Uterus (tissue), 4 donors: ENCODE measurements at places on chromosomes 1 and 21.

GRCh38 chr1:232186931-232187330, 443.0 kb downstream of the SIPA1L2 start:
- no peaks in the 10 kb centered on the region for H3K27me3 ChIP-seq
- H3K4me3 ChIP-seq, result no peak overlapping the region
- DNase-seq, result no peak
- no peak overlapping the region for H3K27ac ChIP-seq
- no peaks in the 10 kb centered on the region for H3K36me3 ChIP-seq
- no peaks in the 10 kb centered on the region for H3K4me1 ChIP-seq

- no peak for DNase-seq
- H3K36me3 ChIP-seq, result no peaks in the 10 kb centered on the region
- no peaks in the 10 kb centered on the region for H3K4me1 ChIP-seq
- H3K27me3 ChIP-seq, result no peaks in the 10 kb centered on the region
- no peak overlapping the region for H3K27ac ChIP-seq
- H3K4me3 ChIP-seq, result no peak overlapping the region
Observed at GRCh38 chr1:59967141-59967697, 40.6 kb upstream of the CYP2J2 start.

DNA sequence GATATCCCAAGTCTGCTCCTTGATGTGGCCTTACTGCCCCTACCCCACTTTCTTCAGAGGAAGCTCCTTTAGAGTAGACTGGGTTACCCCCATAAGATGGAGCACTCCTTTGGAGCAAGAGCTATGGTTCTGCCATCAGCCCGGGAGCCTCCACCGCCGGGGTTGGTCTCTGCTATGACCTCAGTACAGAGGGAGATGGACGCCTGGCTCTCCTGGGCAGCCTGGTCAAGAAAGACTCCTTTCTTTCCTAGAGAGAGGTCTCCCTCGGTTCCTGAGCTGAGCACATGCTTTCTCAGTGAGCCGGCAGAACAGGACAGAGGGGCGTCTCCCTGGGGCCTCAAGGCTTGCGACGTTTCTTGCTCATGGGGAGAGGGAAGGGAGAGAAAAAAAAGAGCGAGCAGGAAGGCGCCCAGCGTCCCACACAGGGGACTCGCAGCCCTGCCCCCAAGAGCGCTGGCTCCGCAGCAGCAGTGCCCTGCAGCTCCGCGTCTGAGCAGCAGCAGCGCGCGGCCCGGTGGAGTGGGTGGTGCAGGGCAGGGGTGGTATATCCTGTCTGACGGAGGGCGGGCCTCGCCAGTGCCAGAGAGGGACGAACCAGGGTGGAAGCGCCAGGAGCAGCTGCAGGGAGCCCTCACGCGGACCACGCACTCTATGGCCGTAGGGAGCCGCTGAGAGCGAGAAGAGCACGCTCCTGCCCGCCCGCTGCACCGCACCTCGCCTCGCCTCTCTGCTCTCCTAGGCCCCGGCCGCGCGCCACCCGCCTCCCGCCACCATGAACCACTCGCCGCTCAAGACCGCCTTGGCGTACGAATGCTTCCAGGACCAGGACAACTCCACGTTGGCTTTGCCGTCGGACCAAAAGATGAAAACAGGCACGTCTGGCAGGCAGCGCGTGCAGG, at the start of gene PKP1:
Gene PKP1, plus strand, starts transcription at position 576 of the 899 bp plus-strand sequence. Its CDS starts 197 bp downstream, at position 773.
- no peaks in the 10 kb centered on the region for H3K27me3 ChIP-seq
- no peak within 1 kb of the TSS for H3K27ac ChIP-seq
- H3K4me3 ChIP-seq, result no peak within 1 kb of the TSS
- no peaks in the 10 kb centered on the region for H3K4me1 ChIP-seq
- DNase-seq, result no peak

- DNase-seq, result no peak
- H3K4me1 ChIP-seq, result no peaks in the 10 kb centered on the region
- no peak overlapping the region for H3K4me3 ChIP-seq
- H3K27me3 ChIP-seq, result no peaks in the 10 kb centered on the region
- peak overlapping the region; percentile 12 for H3K27ac ChIP-seq
Observed at GRCh38 chr1:46757247-46757955, 38.5 kb upstream of the EFCAB14 start.

- H3K4me1 ChIP-seq, result no peaks in the 10 kb centered on the region
- no peaks in the 10 kb centered on the region for H3K36me3 ChIP-seq
- no peaks in the 10 kb centered on the region for H3K27me3 ChIP-seq
- H3K27ac ChIP-seq, result no peak overlapping the region
- DNase-seq, result no peak
- no peak overlapping the region for H3K4me3 ChIP-seq
Observed at GRCh38 chr1:155472491-155473083, 90.0 kb downstream of the ASH1L start.

- H3K27me3 ChIP-seq, result no peaks in the 10 kb centered on the region
- peak overlapping the region; percentile 89 for H3K4me3 ChIP-seq
- H3K36me3 ChIP-seq, result no peaks in the 10 kb centered on the region
- no peaks in the 10 kb centered on the region for H3K4me1 ChIP-seq
- no peak for DNase-seq
Observed at GRCh38 chr1:112956544-112957132, 642 bp upstream of the SLC16A1 start.

DNA sequence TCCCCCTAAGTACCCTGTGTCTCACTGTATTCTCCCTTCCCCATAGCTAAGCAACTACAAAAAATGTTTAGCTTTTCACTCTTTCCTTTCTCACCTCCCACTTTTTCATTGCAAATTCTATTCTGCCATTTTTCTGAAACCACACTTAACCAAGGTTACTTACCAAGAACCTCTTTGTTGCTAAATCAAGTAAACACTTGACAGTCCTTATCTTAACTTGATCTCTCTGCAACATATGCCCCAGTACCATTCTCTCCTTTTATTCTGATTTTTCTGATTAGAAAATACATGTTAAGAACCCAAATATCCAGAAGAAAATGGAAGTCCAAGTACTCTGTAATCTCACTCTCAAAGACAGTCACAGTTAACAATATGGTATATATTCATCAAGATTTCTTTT, 16.0 kb downstream of the EVI5 start:
- H3K4me1 ChIP-seq, result no peaks in the 10 kb centered on the region
- no peak overlapping the region for H3K27ac ChIP-seq
- DNase-seq, result no peak
- H3K36me3 ChIP-seq, result no peaks in the 10 kb centered on the region
- no peaks in the 10 kb centered on the region for H3K27me3 ChIP-seq
- no peak overlapping the region for H3K4me3 ChIP-seq

GRCh38 chr1:206704226-206704625, 19.5 kb downstream of the MAPKAPK2 start:
- no peak overlapping the region for H3K4me3 ChIP-seq
- H3K36me3 ChIP-seq, result no peaks in the 10 kb centered on the region
- no peak for DNase-seq
- H3K27ac ChIP-seq, result no peak overlapping the region
- H3K4me1 ChIP-seq, result no peaks in the 10 kb centered on the region

DNA sequence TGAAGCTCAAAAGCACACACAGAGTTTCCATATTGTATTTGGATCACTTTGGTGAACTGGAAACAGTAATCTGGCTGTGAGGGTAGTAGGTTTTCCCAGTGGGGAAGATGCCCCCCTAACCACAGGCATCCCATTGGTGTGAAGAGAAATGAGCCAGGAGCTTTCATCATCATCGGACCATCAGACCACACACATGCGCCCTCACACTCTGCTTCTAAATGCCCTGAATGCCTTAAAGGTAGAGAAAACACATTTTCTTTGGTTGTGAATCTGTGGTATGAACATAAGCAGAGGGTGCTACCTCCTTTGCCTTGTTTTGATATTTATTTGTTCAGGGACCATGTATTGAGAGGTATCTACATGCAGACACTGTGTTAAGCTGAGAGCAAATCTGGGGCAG, 79.0 kb upstream of the DNAH14 start:
- no peaks in the 10 kb centered on the region for H3K36me3 ChIP-seq
- DNase-seq, result no peak
- H3K27ac ChIP-seq, result no peak overlapping the region

DNA sequence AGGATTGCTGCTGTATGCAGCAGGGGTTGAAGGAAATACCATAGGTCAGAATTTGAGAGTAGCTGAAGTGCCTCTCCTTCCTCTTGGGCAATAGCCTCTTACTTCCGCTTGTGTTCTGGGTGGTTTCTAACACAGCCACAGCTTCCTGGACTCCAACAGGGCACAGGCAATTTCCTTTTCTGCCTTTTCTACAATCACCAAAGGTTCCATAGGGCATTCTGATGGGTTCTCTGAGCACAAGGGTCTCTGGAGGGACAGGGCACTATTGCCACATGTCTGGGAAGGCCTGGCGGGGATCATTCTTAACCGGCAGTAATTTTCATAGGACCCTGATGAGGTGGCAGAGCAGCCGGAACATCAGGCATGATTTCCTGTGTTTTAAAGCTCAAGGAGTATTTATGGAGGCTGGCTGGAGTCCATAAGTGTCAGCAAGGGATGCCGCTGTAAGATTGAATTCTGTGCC, 5.5 kb upstream of the AGTRAP start:
- H3K4me3 ChIP-seq, result no peak overlapping the region
- DNase-seq, result peak; percentile 42
- no peaks in the 10 kb centered on the region for H3K4me1 ChIP-seq
- H3K27ac ChIP-seq, result peak overlapping the region; percentile 76
- H3K27me3 ChIP-seq, result no peaks in the 10 kb centered on the region
- no peaks in the 10 kb centered on the region for H3K36me3 ChIP-seq

GRCh38 chr1:214234635-214235025, 46.3 kb upstream of the SMYD2 start:
- H3K27ac ChIP-seq, result no peak overlapping the region
- H3K27me3 ChIP-seq, result no peaks in the 10 kb centered on the region
- H3K36me3 ChIP-seq, result no peaks in the 10 kb centered on the region
- no peak for DNase-seq

DNA sequence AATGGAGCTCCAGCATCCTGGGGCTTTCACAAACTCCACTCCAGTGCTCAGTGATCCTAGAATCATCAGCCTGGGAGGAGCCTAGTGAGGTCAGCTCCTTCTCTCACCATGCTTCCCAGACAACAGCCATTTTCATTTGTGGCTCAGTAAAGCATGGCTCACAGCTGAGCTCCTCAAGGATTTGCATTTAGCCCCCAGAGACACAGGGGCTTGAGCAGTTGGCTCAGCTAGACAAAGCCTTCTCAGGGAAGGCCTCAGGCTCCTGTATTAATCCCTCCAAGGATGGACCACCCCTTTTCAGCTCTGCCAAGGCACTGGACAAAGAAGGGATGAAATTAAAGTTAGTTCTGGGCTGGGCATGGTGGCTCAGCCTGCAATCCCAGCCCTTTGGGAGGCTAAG, 39.5 kb downstream of the ERI3 start:
- H3K4me3 ChIP-seq, result no peak overlapping the region
- no peaks in the 10 kb centered on the region for H3K27me3 ChIP-seq
- no peak overlapping the region for H3K27ac ChIP-seq
- DNase-seq, result no peak
- no peaks in the 10 kb centered on the region for H3K36me3 ChIP-seq
- H3K4me1 ChIP-seq, result no peaks in the 10 kb centered on the region

GRCh38 chr1:114009393-114009792, 30.1 kb downstream of the OLFML3 start:
- H3K4me1 ChIP-seq, result no peaks in the 10 kb centered on the region
- no peak overlapping the region for H3K4me3 ChIP-seq
- no peaks in the 10 kb centered on the region for H3K36me3 ChIP-seq
- H3K27me3 ChIP-seq, result no peaks in the 10 kb centered on the region

DNA sequence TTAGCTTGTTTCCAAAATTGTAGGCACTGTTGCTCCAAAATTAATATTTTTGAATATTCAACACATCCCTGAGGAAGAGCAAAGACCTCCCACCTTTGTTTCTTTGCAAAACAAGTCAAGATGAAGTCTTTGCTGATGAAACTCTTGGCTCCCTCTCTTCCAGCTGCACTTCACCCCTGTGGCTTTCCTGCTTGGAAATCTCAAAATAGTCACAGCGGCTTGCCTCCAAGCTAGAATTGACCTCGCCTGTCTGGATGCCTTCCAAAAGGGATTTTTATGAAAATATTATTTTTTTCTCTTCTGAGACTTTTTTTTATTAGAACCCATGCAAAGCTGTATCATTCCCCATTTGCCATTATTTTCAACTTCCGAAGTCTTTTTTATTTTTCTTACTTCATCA, 71.1 kb upstream of the MROH9 start:
- H3K27me3 ChIP-seq, result no peaks in the 10 kb centered on the region
- no peak for DNase-seq
- H3K4me3 ChIP-seq, result no peak overlapping the region
- no peak overlapping the region for H3K27ac ChIP-seq
- no peaks in the 10 kb centered on the region for H3K36me3 ChIP-seq
- H3K4me1 ChIP-seq, result no peaks in the 10 kb centered on the region

- no peak overlapping the region for H3K4me3 ChIP-seq
- H3K4me1 ChIP-seq, result no peaks in the 10 kb centered on the region
- no peak overlapping the region for H3K27ac ChIP-seq
- H3K36me3 ChIP-seq, result no peaks in the 10 kb centered on the region
Observed at GRCh38 chr1:47395433-47395832, 20.7 kb upstream of the FOXE3 start.

GRCh38 chr1:84297546-84298244, 3.8 kb upstream of the SAMD13 start:
- DNase-seq, result no peak
- no peaks in the 10 kb centered on the region for H3K36me3 ChIP-seq
- peak overlapping the region; percentile 90 for H3K27ac ChIP-seq
- no peak overlapping the region for H3K4me3 ChIP-seq
- H3K4me1 ChIP-seq, result no peaks in the 10 kb centered on the region

GRCh38 chr1:240241278-240241677, 149.6 kb downstream of the FMN2 start:
- no peaks in the 10 kb centered on the region for H3K36me3 ChIP-seq
- H3K4me3 ChIP-seq, result no peak overlapping the region
- no peaks in the 10 kb centered on the region for H3K4me1 ChIP-seq
- no peak for DNase-seq

DNA sequence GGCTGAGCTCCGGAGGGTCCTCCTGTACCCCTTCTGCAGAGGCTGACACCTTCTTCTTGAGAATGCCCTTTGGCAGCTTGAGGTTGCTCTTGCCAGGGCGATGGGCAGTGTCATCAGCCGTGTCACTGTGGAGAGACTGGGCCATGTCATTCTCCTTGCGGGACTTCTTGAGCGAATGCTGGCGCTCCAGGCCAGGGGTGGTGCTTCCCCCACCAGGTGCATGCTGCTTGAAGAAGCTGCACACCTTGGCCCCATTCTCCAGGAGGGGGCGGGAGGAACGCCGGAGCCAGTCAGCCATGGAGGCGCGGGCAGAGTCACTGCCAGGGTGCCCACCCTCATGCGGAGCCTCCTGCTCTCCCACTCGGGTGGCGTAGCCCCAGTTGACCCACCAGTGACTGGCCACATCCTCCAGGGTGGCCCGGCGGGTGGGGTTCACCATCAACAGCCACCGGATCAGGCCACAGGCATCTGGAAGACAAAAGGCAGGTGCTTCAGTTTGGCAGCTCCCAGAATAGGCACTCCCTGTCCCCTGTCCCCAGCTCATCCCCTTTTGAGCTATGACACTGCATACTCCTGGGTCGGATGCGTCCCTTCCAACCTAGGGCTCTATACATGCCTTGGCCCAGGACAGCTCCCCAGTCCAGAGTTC, 17.4 kb downstream of the NUAK2 start:
- H3K36me3 ChIP-seq, result no peaks in the 10 kb centered on the region
- no peak overlapping the region for H3K27ac ChIP-seq

- peaks cover 7% of the 10 kb centered on the region for H3K4me1 ChIP-seq
- H3K36me3 ChIP-seq, result no peaks in the 10 kb centered on the region
- H3K27ac ChIP-seq, result peak overlapping the region; percentile 99
- no peaks in the 10 kb centered on the region for H3K27me3 ChIP-seq
- no peak overlapping the region for H3K4me3 ChIP-seq
Observed at GRCh38 chr1:27595597-27595996, 8.3 kb downstream of the AHDC1 start.

GRCh38 chr1:180598333-180598974, 33.4 kb upstream of the XPR1 start:
- no peak overlapping the region for H3K27ac ChIP-seq
- no peak for DNase-seq
- H3K36me3 ChIP-seq, result no peaks in the 10 kb centered on the region
